ENCODE measurements at places on chromosomes 7 and 10. TPM values are rescaled to one million over a fixed set of nuclear protein-coding genes. Genes with fewer than 3 reads are reported as not detected.

Gene HOXA1
- 7.1 TPM for total RNA-seq

Gene TYW1B
- total RNA-seq, result 0.80 TPM

DNA sequence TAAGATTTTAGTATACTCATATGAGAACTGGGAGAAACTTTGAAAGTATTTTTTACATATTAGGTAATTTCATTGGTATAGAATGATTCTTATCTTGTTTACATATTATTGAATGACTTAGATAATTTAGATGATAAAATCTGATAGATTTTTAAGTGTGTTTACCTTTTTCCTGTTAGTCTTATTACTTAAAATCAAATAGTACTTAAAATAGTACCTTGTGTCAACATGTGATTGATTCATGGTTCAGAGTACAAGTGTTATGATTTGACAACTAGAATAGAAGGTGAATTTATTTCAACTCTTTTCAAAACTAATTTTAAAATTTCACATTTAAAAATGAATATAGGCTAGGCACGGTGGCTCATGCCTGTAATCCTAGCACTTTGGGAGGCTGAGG lies 4.1 kb downstream of the MKLN1 start:
- no peak for DNase-seq

GRCh38 chr7:68015122-68015977 lies 1018.7 kb downstream of the TYW1 start:
- DNase-seq, result no peak

Gene SLC18A3
- not detected for total RNA-seq

- DNase-seq, result no peak
Measured at GRCh38 chr10:131991726-131992125, 10.0 kb upstream of the BNIP3 start.

DNA sequence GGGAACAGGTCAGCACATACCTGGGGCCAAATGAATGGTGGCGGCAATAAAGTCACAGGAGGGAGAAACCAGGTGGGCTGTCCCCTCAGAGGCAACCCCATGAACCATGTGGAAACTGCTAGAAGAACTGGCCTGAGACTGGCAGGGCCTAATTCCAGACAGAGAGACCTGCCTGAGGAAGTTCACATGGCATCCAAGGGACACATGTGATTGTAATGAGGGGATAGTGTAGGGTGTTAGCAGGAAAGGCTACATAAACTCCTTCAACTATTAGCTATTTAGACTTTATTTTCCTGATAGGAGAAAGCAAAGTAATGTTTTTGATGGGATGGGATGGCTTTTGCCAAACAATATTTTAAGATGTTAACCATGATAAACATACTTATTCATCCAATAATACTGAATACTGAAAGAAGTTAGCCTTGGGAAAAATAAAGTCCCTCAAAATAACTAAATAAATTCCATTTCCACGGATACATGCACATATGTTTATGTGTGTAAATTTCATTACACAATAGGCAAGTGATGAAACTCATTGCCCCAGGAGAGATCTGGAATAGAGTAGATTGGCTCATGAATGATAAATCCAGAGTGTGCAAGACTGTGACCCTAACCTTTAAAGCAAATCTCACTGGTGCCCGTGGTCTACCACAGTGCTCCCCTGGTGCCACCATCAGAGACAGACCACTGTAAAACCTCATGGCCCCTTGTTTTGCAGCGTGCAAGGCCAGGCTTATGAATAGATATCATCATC lies 137.0 kb downstream of the NRF1 start:
- no peak for DNase-seq

DNA sequence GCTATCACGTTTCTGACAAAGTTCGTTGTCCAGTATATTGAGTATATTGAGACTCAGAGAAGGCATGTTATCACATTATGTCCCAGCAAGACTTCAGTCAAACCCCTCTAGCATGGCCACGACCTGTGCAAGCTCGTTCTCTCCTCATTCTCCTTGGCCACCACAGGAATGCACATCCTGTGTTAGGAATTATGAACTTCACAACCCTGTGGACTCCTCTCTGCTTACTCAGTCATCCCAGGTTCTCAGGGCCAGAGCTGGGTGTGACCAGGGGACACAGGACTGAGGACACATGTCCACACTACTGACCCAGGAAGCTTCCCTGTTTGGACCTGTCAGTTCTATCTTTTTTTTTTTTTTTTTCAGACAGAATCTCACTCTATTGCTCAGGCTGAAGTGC lies 4.4 kb downstream of the SH2D4B start:
- no peak for DNase-seq

Gene EIF5AL1
- total RNA-seq, result 0.43 TPM

DNA sequence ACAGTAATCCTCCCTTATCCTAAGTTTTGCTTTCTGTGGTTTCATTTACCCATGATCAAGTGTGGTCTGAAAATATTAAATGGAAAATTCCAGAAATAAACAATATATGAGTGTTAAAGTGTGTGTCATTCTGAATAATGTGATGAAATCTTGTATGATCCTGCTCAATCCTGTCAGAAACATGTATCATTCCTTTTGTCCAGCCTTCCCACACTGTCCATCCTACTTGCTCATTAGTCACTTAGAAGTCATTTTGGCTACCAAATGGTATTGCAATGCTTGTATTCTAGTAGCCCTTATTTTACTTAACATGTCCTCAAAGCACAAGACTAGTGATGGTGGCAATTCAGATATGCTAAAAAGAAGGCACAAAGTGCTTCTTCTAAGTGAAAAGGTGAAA lies 1211.2 kb upstream of the SORCS1 start:
- no peak for DNase-seq

DNA sequence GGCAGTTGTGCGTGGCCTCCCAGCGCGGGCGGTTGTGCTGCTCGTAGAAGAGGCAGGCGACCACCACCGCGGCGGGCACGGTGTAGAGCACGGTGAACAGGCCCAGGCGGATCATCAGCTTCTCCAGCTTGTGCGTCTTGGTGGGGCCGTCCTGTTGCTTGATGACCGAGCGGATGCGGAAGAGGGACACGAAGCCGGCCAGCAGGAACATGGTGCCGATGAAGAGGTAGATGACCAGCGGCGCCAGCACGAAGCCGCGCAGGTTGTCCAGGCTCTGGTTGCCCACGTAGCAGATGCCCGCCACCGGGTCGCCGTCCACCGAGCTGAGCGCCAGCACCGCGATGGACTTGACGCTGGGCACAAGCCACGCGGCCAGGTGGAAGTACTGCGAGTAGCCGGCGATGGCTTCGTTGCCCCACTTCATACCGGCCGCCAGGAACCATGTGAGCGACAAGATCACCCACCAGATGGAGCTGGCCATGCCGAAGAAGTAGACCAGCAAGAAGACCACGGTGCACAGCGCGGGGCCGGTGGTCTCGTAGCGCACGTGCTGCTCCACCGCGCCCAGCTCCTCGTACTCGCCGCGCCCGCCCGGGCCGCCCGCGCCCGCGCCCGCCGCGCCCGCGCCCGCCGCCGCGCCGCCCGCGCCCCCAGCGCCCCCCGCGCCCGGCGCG lies 2.2 kb downstream of the FZD8 start:
- no peak for DNase-seq

- no peak for DNase-seq
Measured at GRCh38 chr10:7610026-7610425, 56.7 kb downstream of the ITIH5 start.

Gene MIOS
- 64.9 TPM for total RNA-seq

GRCh38 chr10:45058580-45058979 lies 57.9 kb downstream of the ZNF22 start:
- no peak for DNase-seq

Gene DRGX
- not detected for total RNA-seq

All from epithelial cell of proximal tubule (primary cell).